ENCODE measurements at places on chromosomes 1 and 21. TPM values are rescaled to one million over a fixed set of nuclear protein-coding genes. Genes with fewer than 3 reads are reported as not detected.

- no peak for DNase-seq
Observed at GRCh38 chr1:191953526-191953925, 204.7 kb upstream of the RGS18 start.

ASPM gene
- 0.24 TPM for total RNA-seq

DNA sequence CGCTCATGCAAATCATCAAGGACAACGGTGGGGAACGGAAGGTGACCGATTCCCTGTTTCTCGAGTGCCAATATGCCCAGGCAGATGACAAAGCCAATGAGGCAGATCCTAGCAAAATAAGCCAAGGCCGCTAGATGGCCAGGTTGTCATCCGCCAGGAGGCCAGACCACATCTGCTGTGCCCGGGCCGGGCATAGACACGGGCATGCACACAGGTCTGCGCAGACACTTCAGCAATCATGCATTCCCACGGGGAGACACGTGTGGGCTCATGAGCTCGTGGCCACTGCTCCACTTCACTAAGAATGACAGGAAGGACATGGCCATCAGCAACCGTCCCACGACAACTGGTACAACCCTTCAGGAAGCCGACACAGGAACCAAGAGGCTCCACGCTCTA lies 23.4 kb downstream of the WDR4 start:
- no peak for DNase-seq

FLG gene
- total RNA-seq: not detected

- peak; percentile 65 for DNase-seq
Observed at GRCh38 chr1:225426395-225427234, 1.2 kb downstream of the LBR start.

- no peak for DNase-seq
Observed at GRCh38 chr21:40660461-40660860, 186.5 kb downstream of the DSCAM start.

DNA sequence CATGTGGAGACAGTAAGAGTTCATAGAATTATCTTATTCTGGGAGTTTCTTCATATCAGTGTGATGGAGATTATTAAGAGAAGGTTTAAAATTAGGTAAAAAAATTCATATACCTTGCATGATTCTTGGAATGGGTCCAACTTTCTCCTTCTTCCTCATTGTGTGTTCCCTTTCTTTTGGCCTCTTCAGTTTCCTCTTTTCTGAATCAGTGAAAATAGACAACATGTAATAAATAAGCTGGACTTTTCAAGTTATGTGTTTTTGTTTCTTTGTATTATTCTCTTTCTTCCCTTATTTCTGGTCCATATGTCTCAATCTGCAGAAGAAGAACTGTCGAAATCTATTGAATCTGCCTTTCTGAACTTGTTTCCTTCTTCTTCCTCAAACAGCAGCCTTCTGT lies 30.5 kb downstream of the C4BPA start:
- DNase-seq: no peak

PLA2G4A gene
- 0.62 TPM for total RNA-seq
